SHP77 treated with DMSO at 0.1 percent for 48 hours (cell line): ENCODE measurements at places on chromosomes 16 and 17.

- DNase-seq = no peak
These were observed 108.1 kb downstream of the USP32 start for GRCh38 chr17:60283816-60284215.

DNA sequence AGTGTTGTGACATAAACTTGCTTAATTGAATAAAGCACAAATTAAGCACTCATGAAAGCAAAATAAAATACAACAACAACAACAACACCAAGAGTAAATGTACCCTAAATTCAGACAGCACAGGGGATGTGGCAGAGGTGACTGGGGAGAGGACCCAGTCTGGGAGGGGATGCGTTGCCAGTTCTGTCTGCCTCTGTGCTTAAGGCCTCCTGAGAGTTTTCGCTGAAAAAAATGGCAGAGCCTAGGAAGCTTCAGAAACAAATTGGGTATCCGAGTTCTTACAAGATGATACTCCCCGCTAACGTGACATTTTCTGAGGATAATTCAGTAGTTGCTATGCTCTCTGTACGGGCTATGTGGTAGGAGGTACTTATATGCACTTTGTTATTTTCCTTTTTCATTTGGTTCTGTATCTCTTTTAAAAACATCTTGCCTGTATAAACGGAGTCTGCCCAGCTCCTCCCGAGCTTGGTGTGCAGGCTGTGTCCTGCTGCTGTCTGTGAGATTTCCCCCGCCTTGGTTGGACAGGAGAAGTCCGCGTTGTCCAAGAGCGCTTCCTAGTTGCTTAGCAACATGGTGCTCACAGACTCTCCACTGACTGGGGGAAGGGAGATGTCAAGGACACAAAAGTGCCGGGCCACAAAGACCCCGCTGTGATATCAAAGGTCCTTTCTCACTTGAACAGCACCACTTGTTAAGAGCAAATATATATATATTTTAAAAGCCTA, 134.2 kb upstream of the CPHXL start:
- no peak for DNase-seq

DNA sequence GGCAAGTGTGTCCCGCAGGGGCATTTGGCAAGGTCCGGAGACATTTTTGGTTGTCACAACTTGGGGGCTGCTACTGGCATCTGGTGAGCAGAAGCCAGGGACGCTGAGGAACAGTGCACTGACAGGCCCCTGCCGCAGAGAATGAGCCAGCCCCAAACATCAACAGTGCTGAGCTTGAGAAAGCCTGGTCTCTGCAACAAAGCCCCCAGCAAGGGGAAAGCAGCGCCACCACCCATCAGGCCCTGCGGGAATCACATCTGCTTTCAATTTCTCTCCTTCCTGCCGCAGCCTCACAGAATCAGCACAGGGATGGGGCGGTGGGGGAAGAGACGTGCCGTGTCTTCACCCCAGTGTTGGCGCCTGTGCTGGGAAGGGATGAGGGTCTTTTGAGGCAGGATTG, 14.8 kb upstream of the PRPSAP1 start:
- DNase-seq = no peak

- no peak for DNase-seq
These were observed 12.8 kb downstream of the LRRC36 start for GRCh38 chr16:67339453-67339852.

- no peak for DNase-seq
These were observed 9.7 kb downstream of the OTOA start for GRCh38 chr16:21673469-21673868.

- peak; percentile 79 for DNase-seq
These were observed 15.9 kb upstream of the FBXO47 start for GRCh38 chr17:38982858-38983746.

DNA sequence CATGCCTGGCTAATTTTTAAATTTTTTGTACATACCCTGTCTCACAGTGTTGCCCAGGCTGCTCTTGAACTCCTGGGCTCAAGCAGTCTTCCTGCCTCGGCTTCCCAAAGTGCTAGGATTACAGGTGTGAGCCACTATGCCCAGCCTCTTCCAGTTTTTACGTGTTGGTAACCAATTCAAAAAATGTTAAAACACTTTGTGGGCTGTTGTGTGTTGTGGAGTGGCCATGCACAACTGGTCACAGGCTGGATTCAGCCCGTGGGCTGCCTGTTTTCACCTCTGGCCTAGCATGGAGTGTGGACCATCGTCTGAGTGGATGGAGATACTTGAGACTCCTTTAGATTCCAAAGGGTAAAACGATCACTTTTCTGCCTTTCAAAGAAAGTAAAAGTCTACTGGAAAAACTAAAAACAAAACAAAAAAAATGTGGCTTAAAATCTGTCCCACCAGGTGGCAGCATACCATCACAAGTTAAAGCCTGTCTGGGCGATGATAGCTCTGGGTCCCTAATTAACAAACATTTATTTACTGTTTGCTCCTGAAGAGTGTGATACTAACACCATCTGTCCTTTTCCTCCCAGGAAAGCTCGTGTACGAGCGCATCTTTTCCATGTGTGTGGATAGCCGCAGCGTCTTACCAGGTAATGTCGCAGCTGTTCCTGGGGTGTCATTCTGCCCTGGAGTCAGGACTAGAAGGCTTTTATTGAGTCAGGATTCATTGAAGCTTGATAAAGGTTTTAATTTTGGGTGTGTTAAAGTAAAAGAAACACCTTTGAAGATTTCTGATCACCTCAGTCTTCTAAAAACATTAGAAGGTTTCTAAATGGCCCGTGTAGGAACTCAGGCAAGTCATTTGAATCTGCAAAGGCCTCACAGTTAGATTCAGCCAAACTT, 45.8 kb downstream of the VPS35L start:
- no peak for DNase-seq

- no peak for DNase-seq
These were observed 32.6 kb downstream of the CDRT15 start for GRCh38 chr17:14204084-14204483.

DNA sequence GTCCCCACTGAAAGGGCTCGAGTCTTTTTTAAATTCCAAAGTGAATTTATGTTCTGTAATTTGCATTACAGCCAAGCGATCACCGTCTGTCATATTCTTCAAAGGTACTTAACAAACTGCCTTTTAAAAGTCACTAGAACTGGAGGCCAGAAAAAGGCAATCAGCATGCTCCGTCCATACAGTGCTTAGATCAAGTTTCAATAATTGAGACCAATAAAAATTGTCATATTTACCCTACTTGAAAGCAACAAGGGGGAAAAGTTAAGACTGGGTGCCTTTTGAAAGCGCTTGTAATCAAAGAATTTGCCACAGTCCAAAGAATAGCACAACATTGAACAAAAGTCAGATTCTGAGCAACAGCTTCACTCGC, 9.0 kb upstream of the ZFHX3 start:
- peak; percentile 41 for DNase-seq

GRCh38 chr16:85187002-85187401, 74.7 kb upstream of the CIBAR2 start:
- no peak for DNase-seq
